ENCODE measurements at places on chromosomes 1 and 21.
A peak's percentile ranks its signal among the peaks of the same experiment; 100 is the strongest.

GRCh38 chr1:18012686-18013085, 94.9 kb upstream of the IGSF21 start:
- H3K27ac ChIP-seq: no peak overlapping the region
- H3K36me3 ChIP-seq: no peaks in the 10 kb centered on the region
- no peak for DNase-seq
- no peaks in the 10 kb centered on the region for H3K4me1 ChIP-seq

GRCh38 chr21:38995731-38996130, 187.5 kb downstream of the PSMG1 start:
- DNase-seq: no peak
- H3K36me3 ChIP-seq: no peaks in the 10 kb centered on the region
- H3K4me1 ChIP-seq: peaks cover 23% of the 10 kb centered on the region
- H3K27ac ChIP-seq: no peak overlapping the region
- H3K27me3 ChIP-seq: no peaks in the 10 kb centered on the region

DNA sequence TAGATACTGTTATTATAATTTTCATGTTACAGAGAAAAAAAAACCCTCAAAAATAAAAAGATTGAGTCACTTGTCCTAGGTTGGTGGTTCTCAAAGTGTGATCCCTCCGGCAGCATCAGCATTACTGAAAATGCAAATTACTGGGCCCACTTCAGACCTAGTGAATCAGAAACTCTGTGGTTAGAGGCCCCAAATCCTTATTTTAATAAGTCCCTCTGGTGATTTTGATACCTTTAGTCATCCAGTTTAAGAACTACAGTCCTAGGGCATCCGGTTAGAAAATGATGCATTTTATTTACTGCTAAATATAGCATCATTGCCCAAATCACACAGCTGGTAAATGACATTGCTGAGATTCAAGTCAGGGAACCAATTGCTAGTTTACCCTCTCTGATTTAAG, 203.7 kb upstream of the RUNX1 start:
- H3K4me3 ChIP-seq: no peak overlapping the region
- H3K27me3 ChIP-seq: no peaks in the 10 kb centered on the region
- no peak for DNase-seq
- no peaks in the 10 kb centered on the region for H3K36me3 ChIP-seq

GRCh38 chr1:94680039-94680377, 138.4 kb upstream of the F3 start:
- H3K36me3 ChIP-seq: no peaks in the 10 kb centered on the region
- DNase-seq: no peak
- H3K27me3 ChIP-seq: no peaks in the 10 kb centered on the region
- no peak overlapping the region for H3K4me3 ChIP-seq
- no peaks in the 10 kb centered on the region for H3K4me1 ChIP-seq
- no peak overlapping the region for H3K27ac ChIP-seq

DNA sequence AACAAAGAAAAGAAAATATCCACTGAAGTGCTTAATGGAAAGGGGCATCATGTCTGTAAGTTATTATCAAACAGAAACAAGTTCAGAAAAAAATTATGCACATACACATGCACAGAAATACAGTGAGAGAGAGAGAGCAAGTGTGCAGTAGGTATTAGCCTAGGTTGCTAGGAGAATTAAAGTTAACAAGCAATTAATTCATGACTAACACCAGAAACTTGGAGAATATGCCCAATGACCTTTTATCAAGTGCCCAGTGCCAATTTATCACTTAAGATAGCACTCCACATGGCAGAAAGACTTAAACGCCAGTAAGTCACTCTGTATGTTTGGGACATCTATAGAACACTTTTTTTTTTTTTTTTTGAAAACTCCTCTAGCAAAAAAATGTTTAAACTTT, 56.2 kb upstream of the SLC16A1 start:
- H3K36me3 ChIP-seq: peaks cover 15% of the 10 kb centered on the region
- no peaks in the 10 kb centered on the region for H3K4me1 ChIP-seq
- no peak overlapping the region for H3K4me3 ChIP-seq
- no peak for DNase-seq
- no peaks in the 10 kb centered on the region for H3K27me3 ChIP-seq

- no peak for DNase-seq
- no peak overlapping the region for H3K4me3 ChIP-seq
- peaks cover 3% of the 10 kb centered on the region for H3K27me3 ChIP-seq
Observed at GRCh38 chr21:41064334-41064791, 103.6 kb upstream of the BACE2 start.

DNA sequence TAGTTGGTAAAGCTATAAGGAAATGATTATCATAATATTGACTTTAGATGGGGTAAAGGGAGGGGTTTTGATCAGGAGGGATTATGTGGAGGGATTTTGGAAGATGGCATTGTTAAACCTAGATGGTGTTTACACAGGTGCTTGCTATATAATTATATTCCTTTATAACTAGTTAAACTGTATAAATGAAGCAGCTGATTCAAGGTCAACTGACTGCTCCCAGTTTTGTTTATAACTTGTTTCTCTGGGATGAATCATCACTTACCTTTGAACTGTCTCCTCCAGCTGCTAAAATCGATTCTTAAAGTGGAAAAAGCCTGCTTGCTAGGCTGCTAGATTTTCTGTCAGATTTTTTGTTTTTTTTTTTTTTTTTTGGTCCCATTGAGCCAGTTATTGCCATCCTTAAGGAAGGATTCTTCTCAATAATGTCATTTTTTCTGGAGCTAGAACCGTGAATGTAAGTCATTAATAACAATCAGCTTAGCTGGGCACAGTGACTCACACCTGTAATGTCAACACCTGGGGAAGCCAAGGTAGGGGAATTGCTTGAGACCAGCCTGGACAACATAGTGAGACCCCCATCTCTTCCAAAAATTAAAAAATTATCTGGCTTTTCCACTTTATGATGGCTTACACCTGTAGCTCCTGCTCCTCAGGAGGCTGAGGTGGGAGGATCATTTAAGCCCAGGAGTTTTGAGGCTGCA, 153.2 kb downstream of the PIK3R3 start:
- peaks cover 12% of the 10 kb centered on the region for H3K4me1 ChIP-seq
- H3K4me3 ChIP-seq: no peak overlapping the region
- H3K27ac ChIP-seq: no peak overlapping the region
- no peaks in the 10 kb centered on the region for H3K27me3 ChIP-seq

DNA sequence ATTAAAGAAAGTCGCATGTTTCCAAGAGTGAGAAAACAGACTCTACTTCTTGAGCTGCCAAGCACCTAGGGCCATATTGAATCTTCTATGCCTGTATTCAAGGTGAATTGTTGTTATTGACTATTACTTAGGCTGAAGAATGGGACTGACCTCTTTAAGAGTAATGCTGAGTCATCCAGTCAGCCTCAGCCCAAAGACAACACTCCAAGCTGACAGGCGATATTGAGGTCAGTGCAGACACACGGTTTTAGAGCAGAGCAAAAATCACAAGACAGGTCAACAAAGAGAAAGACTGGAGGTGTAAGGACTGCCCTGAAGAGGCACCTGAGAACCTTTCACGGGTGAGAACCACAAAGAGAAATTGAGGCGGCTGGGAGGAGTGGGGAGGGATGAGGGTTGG, 146.9 kb downstream of the MIS18A start:
- no peaks in the 10 kb centered on the region for H3K27me3 ChIP-seq
- no peaks in the 10 kb centered on the region for H3K36me3 ChIP-seq
- H3K4me1 ChIP-seq: no peaks in the 10 kb centered on the region

- no peaks in the 10 kb centered on the region for H3K27me3 ChIP-seq
- H3K36me3 ChIP-seq: no peaks in the 10 kb centered on the region
- H3K27ac ChIP-seq: no peak overlapping the region
Observed at GRCh38 chr1:194225821-194226220, 1039.4 kb upstream of the B3GALT2 start.

DNA sequence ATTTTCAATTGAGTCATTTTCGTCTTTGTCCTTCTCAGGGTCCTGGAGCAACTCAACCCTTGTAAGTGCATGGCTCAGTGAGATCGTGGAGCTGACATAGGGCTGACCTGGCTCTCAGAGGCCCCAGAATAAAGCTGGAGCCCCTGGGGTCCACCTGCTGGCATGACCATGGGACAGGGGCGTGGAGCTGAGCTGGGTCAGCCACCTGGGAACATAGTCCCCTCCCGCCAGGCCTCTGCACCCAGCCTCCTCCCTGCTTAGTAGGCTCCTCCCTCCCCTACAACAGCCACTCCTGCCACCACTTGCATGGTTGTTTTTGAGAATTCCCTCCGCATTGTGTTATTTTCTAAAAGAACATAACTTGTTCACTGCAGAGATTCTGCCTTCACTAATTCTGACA, 3.1 kb upstream of the RIPK4 start:
- H3K4me3 ChIP-seq: no peak overlapping the region
- no peak for DNase-seq
- H3K27me3 ChIP-seq: no peaks in the 10 kb centered on the region
- H3K36me3 ChIP-seq: peaks cover 12% of the 10 kb centered on the region
- H3K27ac ChIP-seq: no peak overlapping the region

GRCh38 chr1:47696737-47697441, 259.0 kb downstream of the FOXD2 start:
- peak; percentile 11 for DNase-seq
- H3K4me1 ChIP-seq: no peaks in the 10 kb centered on the region
- no peak overlapping the region for H3K4me3 ChIP-seq
- no peaks in the 10 kb centered on the region for H3K27me3 ChIP-seq

DNA sequence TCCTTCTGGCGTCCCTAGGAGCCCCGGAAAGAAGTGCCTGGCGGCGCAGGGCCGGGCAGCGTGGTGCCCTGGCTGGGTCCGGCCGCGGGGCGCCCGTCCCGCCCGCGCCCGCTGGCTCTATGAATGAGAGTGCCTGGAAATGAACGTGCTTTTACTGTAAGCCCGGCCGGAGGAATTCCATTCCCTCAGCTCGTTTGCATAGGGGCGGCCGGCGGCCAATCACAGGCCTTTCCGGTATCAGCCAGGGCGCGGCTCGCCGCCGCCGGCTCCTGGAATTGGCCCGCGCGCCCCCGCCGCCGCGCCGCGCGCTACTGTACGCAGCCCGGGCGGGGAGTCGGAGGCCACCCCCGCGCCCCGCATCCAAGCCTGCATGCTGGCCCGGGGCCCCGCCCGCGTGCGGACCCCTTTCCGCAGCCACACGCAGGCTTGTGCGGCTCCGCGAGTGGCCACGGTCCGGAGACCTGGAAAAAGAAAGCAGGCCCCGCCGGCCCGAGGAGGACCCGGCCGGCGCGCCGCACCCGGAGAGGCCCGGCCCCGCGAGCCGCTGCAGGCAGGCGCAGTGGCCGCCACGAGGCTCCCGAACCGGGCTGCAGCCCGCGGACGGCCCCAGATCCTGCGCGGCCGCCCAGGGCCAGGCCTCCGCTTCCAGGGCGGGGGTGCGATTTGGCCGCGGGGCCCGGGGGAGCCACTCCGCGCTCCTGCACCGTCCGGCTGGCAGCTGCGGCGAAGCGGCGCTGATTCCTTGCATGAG, 160.4 kb downstream of the RUNX1 start:
- peak; percentile 96 for DNase-seq
- H3K36me3 ChIP-seq: peaks cover 32% of the 10 kb centered on the region
- H3K27me3 ChIP-seq: no peaks in the 10 kb centered on the region
